M059J (cell line): ENCODE measurements at places on chromosomes 2 and 18. TPM values are rescaled to one million over a fixed set of nuclear protein-coding genes. Genes with fewer than 3 reads are reported as not detected.

GRCh38 chr2:234825616-234826015, 126.2 kb upstream of the SH3BP4 start:
- DNase-seq: no peak

GRCh38 chr2:36770542-36771287, 74.2 kb downstream of the VIT start:
- peak; percentile 61 for DNase-seq

DNA sequence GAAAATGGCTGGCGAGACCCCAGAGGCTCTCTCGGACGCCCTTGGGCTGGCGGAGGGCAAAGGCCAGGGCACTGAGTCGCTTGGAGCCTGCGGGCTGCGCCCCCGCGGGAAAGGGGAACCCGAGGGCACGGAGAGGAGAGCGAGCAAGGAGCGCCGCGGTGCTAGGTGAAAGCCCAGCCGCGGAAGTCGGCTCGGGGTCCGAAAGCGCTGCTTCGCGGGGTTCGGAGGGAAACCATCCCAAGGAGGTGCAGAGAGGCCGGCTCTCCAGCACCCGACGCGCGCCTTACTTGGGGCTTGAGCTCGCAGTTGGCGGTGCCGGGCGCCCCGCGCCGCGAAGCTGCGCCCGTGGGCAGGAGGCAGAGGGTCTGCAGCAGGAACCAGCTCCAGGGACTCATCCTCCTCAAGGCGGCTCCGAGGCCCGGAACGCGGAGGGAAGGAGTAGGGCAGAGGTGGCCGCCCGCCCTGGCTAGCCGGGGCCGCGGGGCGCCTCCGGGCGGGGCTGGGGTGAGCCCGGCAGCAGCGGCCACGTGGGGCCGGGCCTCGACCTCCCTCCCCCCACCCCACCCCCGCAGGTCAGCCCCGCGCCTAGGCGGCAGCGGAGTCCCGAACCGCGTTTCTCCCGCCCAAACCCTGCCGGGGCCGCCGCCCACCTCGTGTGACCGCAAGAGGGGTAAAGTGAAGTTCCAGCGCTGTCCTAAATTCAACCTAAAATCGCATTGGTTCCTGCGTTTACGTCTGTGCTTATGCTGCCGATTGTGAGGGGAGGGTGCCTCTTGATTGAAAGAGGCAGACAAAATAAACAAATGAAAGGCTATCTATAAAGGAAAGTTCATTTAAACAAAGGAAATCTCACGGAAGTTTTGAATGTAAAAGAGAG, at the start of gene TRABD2A:
Gene TRABD2A, minus strand, starts transcription at position 440 of the 877 bp plus-strand sequence. Its CDS starts 45 bp downstream, at position 395.
- DNase-seq: no peak

DNA sequence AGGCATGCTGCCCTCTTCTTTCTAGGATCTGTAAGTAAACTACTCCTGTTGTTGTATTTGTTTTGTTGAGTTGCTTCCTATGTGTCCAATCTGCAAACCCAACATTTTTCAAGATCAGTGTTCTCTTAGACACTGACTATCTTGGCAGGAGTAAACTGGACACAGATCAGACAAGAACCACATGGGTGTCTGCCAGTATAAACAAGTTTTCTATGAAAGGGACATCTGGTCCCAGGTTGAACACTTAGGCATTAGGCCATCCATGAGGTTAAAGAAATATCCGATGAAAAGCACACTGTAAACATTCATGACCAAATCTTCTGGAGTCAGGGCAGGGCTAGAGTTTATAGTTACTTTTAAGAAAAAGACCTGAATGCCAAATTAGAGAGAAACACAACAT, 441.8 kb downstream of the NYAP2 start:
- DNase-seq: peak; percentile 53

DNA sequence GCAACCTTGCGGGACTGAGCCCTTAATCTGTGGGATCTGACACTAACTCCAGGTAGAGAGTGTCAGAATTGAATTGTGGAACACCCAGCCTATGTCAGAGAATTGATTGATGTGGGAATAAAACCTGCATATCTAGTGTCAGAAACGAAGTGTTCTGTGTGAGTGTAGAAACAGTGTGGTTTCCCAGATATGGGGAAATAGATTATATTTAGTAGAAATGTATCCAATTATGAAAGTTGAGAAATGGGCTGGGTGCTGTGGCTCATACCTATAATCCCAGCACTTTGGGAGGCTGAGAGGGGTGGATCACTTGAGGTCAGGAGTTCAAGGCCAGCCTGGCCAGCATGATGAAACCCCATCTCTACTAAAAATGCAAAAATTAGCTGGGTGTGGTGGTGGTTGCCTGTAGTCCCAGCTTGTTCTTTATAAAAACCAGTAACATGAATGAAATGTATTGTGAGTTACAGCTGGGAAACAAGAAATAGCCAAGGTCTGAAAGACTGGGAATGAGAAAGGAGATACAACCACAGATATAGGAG, 4.3 kb upstream of the TP53I3 start:
- no peak for DNase-seq

DNA sequence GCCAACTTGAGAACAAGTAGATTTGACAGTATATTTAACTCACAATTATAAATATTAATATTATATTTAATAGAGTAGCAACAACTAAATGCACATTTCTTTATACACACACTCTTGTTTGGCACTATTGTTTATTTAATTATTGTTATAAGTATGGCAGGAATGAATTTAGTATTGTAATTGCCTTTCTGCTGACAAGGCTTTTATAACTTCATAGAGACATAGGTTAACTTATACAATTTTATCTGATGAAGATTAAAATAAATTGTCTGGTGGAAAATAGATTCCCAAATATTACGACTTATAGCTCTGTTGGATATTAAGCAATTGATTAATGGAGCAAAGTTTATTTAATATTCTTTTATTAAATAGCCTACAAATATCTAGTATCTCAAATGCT, 347.9 kb upstream of the CDH19 start:
- no peak for DNase-seq

DNA sequence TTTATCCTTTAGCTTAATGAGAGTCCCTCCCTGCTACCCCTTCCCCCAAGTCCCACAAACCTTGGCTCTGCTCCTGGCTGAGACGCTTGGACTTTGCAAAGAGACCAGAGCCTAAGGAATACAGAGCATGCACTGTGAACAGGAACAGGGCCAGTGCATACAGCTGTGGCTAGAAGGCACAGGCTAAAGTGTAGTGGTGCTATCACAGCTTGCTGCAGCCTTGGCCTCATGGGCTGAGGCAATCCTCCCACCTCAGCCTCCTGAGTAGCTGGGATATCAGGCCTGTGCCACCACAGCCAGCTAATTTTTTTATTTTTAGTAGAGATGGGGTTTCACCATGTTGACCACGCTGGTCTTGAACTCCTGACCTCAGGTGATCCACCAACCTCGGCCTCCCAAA, 39.5 kb upstream of the ASXL2 start:
- no peak for DNase-seq

GRCh38 chr2:190927301-190927700, 46.7 kb downstream of the GLS start:
- DNase-seq: peak; percentile 36

DNA sequence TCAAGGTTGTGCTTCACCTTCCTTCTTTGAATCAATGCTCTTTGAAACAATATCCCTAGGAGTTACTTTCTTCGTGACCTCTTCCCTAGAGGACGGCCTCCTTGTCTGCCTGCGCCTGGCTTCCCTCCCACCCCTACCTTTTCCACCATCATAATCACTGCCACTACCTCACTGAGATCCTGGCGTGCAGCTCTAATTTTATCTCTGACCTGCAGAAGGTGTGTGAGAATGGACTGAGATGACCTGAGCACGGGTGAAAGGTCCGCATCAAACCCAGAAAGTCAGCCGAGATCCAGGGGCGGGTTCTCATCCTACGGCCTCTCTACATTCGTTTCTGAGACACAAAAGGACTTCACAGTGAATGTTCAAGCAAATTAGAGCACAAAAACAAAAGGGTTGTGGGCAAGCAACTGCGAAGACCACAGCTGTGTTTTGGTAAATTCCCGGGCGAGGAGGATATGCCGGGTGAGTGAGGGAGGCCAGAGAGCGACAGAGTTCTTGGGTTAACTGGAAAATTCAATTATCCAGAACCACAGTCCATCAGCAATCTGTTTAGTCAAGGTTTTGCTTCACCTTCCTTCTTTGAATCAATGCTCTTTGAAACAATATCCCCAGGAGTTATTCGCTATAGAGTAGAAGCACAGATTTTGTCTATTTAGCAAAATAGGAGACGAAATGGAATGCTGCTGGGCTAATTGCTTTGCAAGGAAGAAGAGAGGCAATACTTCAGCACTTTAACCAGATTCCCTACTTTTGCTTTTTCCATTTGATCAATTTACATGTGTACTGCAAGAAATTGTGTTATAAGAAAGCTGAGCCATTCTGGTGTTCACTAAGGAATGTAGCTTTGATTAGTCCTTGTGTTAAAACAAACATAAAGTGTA, 212.6 kb downstream of the ACKR3 start:
- no peak for DNase-seq

- DNase-seq: no peak
Measured at GRCh38 chr2:55296393-55296792, 27.4 kb upstream of the MTIF2 start.

DNA sequence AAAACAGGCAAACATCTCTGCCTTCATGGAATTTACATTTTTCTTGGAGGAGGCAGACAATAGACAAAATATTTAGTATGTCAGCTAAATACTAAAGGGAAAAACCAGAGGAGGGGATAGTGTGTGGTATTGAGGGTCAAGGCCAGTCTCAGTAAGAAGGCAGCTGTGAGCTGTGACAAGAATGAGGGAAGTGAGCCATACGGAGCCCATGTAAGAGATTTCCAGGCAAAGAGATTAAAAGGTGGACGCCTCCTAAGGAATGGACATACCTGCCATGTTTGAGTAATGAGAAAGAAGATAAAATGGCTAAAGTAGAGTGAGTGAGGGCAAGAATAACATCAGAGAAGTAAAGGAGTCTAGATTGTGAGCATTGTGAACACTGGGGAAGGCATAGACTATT, 2.2 kb upstream of the SCN2A start:
- DNase-seq: no peak

DNA sequence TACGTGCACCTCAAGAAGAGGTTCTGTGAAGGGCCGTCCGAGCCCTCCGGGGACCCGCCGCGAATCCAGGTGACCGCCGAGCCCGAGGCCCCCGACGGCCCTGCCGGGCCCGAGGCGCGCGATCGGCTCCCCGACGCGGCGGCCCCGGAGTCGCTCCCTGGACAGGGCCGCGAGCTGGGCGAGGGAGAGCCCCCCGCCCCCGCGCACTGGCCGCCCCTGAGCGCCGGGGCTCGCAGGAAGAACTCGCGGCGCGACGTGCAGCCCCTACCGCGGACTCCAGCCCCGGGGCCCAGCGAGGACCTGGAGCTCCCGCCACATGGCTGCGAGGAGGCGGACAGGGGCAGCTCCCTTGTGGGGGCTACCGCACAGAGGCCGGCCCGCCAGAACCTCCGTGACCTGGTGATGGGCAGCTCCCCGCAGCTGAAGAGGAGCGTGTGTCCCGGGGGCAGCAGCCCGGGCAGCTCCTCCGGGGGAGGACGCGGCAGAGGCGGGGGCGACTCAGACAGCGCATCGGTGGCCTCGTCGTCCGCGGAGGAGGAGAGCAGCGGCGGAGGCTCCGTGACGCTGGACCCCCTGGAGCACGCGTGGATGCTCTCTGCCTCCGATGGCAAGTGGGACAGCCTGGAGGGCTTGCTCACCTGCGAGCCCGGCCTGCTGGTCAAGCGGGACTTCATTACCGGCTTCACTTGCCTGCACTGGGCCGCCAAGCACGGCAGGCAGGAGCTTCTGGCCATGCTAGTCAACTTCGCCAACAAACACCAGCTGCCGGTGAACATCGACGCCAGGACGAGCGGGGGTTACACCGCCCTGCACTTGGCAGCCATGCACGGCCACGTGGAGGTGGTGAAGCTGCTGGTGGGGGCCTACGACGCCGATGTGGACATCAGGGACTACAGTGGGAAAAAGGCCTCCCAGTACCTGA, 812 bp downstream of the SOWAHC start:
- DNase-seq: no peak

GRCh38 chr2:71072492-71072891, 4.0 kb downstream of the NAGK start:
- DNase-seq: no peak

- DNase-seq: no peak
Measured at GRCh38 chr2:241980193-241980592, 110.7 kb downstream of the RTP5 start.

DNA sequence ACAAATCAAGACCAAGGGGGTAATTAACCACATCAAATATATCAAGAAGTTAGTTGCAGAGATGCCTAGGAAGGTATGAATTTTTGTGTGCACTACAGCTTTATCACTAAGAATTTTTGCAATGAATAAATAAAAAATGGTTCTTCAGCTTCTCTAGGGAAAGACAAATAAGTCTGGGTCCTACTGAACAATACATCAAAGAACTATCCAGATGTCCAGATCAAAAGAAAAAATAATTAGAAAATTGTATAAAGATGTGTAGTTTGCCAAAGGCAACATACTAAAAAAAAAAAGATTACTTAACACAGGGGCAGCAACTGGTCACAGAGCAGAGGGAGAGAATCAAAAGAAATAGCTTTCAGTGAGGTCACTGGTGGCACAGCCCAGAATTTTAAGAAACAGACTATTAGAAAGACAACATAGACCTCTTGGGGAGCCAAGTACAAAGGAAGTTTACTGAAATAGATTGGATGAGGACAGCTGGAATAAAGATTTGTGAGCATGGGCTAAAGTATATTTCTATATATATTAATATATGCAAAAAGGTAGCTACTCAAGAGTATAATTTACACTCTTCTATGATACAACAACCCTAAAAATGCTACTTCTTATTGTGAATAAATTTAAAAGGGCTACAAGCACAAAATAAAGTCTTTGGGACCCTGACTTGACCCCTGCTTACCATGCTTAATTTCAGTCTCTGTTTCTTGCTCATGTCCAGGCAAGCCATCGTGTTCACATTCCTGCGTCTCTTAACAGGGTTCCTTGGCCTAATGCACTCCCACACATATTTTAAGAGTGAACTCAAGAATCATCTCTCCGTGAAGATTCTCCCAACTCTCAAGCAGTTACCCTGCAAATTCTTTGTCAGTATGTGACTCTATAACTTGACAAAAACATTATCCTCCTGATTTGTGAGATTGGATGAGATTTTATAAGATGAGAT, 99.0 kb upstream of the GRB14 start:
- no peak for DNase-seq

DNA sequence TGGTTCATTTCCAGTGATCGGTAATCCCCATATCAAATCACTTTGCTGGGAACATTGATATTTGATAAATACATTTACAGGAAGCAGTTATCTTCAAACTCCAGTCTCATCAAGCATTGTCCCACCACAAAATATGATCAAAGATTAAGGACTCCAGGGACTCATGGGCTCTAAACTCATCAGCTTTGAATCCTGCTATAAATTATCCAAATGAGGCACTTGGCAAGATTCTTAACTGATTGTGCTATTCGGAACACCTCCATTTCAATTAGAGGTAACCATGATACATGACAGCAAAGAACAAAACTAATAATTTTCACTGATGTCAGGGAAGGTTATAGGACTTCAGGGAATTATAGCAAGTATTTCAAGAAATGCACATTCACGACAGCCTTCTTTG, 1088.1 kb upstream of the PIK3C3 start:
- DNase-seq: no peak

The ESCO1 gene
- total RNA-seq: 10.7 and 15.0 TPM in 2 replicates

The KIAA2012 gene
- not detected in 2 replicates for total RNA-seq

The DSG2 gene
- total RNA-seq: 0.34 TPM in 1 of 2 replicates, not detected in the other

The LBH gene
- 31.8 and 38.9 TPM in 2 replicates for total RNA-seq

The GAD1 gene
- 3.0 and 3.6 TPM in 2 replicates for total RNA-seq

The CYTIP gene
- total RNA-seq: 1.5 and 2.8 TPM in 2 replicates

The LOXHD1 gene
- not detected in 2 replicates for total RNA-seq

The GCG gene
- total RNA-seq: not detected in 2 replicates

The CAPG gene
- 78.8 and 89.4 TPM in 2 replicates for total RNA-seq

The NCKAP1 gene
- total RNA-seq: 68.7 and 124 TPM in 2 replicates
